Activated naive CD8-positive, alpha-beta T cell treated with anti-CD3 and anti-CD28 coated beads for 36 hours (primary cell): ENCODE measurements at places on chromosomes 2 and 18. TPM values are rescaled to one million over a fixed set of nuclear protein-coding genes. Genes with fewer than 3 reads are reported as not detected.

COBLL1 gene
- total RNA-seq = 0.28 TPM

RBKS gene
- total RNA-seq = 5.4 TPM

ITPRID2 gene
- 47.2 TPM for total RNA-seq

RNF149 gene
- total RNA-seq = 38.7 TPM

RNF125 gene
- total RNA-seq = 11.6 TPM

SH2D6 gene
- total RNA-seq = 1.2 TPM

CRYGB gene
- not detected for total RNA-seq

DNA sequence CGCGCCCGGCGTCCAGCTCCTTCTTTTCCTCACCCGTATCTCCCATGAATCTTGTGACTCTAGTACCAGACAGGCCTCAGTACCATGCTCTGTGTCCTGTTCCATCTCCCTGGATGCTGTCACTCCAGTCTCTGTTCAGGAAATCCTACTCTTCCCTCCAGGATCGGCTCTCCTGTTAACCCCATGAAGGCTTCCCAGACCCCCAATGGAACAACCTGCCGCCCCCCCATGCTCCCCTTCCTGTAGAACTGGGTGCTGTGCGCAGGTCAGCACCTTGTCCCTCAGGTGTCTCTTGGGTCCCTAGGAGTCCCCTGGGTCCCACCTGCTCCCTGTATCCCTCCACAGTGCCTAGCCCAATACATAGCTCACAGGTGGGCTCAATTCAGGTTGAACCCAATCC is 41.3 kb downstream of the MYCN start:
- no peaks in the 10 kb centered on the region for H3K36me3 ChIP-seq
- no peak overlapping the region for H3K4me3 ChIP-seq
- DNase-seq = no peak
- no peak overlapping the region for H3K27ac ChIP-seq

GRCh38 chr2:156341452-156342253 is 9.1 kb upstream of the NR4A2 start:
- H3K36me3 ChIP-seq = peaks cover 1% of the 10 kb centered on the region
- DNase-seq = peak; percentile 91
- peak overlapping the region; percentile 99 for H3K27ac ChIP-seq
- H3K4me1 ChIP-seq = peaks cover 52% of the 10 kb centered on the region

- H3K27ac ChIP-seq = no peak overlapping the region
- H3K4me3 ChIP-seq = no peak overlapping the region
- H3K4me1 ChIP-seq = no peaks in the 10 kb centered on the region
- DNase-seq = no peak
- H3K36me3 ChIP-seq = no peaks in the 10 kb centered on the region
- H3K27me3 ChIP-seq = peaks cover 26% of the 10 kb centered on the region
These were observed 45.2 kb upstream of the GCG start for GRCh38 chr2:162197069-162197825.

- H3K27ac ChIP-seq = no peak overlapping the region
- no peaks in the 10 kb centered on the region for H3K27me3 ChIP-seq
- no peaks in the 10 kb centered on the region for H3K36me3 ChIP-seq
- H3K4me1 ChIP-seq = no peaks in the 10 kb centered on the region
- no peak overlapping the region for H3K4me3 ChIP-seq
These were observed 138.0 kb upstream of the ARHGAP28 start for GRCh38 chr18:6591491-6591890.

GRCh38 chr2:111162718-111163331 is 42.1 kb downstream of the BCL2L11 start:
- peaks cover 42% of the 10 kb centered on the region for H3K4me1 ChIP-seq
- no peaks in the 10 kb centered on the region for H3K27me3 ChIP-seq
- no peak for DNase-seq
- H3K27ac ChIP-seq = no peak overlapping the region

DNA sequence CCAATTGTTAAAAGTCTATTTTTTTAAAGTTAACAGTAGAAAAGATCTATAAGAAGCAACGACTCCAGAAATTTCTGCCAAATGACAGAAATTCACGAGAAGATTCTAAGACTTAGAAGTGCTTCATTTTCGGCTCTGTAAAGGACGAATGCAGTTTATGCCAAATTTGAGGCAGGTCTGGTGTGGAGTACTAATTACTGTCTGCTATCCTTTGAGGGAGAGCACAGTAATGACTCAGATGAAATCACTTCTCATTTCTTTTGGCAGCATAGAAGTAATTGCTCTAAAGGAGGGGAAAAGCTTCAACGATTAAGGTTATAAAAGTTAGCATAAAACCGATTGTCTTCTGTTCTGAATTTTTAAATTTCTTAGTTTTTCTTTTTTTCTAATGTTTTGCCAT is 11.4 kb downstream of the G6PC2 start:
- no peaks in the 10 kb centered on the region for H3K36me3 ChIP-seq
- peak overlapping the region; percentile 48 for H3K4me3 ChIP-seq
- H3K27me3 ChIP-seq = peaks cover 47% of the 10 kb centered on the region
- DNase-seq = no peak
- H3K27ac ChIP-seq = no peak overlapping the region

GRCh38 chr2:127139766-127140165 is 32.8 kb upstream of the BIN1 start:
- no peak for DNase-seq
- no peak overlapping the region for H3K27ac ChIP-seq
- no peak overlapping the region for H3K4me3 ChIP-seq
- no peaks in the 10 kb centered on the region for H3K27me3 ChIP-seq

GRCh38 chr2:241082341-241083090 is 19.6 kb downstream of the MTERF4 start:
- peak overlapping the region; percentile 31 for H3K27ac ChIP-seq
- peaks cover 4% of the 10 kb centered on the region for H3K4me1 ChIP-seq
- H3K4me3 ChIP-seq = no peak overlapping the region
- DNase-seq = no peak
- H3K27me3 ChIP-seq = no peaks in the 10 kb centered on the region

DNA sequence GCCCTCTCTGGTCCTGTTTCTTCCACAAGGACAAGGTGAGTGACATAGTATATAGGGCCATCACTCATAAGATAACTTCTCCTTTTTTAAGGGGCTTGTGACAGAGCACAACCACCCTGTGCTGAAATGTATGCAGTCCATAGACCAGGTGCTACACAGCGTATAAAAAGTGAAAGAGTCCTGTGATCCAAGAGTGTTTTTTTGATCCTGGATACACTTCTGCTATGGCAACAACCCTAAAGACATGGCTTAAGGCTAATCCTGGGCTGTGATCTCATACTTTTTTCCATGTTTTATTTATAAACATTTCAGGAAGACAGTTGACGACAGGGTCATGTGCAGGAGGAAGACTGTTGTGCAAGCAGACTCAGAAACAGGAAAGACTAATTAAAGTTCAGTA is 400.5 kb upstream of the TCF4 start:
- no peaks in the 10 kb centered on the region for H3K36me3 ChIP-seq
- H3K4me1 ChIP-seq = no peaks in the 10 kb centered on the region
- no peak overlapping the region for H3K27ac ChIP-seq

DNA sequence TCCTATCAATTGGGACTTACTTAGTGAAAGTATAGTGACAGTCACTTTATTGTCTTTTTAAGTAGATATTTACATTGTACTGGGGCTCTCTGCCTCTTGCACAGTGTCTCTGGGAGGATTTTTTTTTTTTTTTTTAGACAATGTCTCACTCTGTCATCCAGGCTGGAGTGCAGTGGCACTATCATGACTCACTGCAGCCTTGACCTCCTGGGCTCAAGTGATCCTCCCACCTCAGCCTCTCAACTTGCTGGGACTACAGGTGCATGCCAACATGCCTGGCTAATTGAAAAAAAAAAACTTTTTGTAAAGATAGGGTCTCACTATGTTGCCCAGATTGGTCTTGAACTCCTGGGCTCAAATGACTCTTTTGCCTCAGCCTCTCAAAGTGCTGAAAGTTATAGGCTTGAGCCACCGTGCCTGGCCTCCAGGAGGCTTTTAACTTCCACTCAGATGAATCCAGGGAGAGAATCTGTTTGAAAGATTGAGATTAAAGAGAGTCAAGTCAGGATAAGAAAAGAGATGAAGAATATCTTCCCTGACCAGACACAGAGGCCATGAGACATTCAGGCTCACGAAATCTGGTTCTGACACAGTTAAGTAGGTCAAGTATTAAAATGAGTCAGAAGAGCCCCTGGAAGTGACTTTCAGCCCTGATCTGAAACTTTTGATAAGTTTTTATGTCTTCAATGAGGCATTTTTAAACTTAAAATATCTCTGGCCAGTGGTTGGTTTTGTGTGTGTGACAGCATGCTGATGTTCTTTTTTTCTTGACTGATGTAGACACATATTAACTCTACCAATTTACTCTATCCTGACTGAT is 18.3 kb downstream of the ARHGEF33 start:
- H3K4me3 ChIP-seq = no peak overlapping the region
- peak overlapping the region; percentile 3 for H3K27ac ChIP-seq
- peak; percentile 2 for DNase-seq
- H3K36me3 ChIP-seq = no peaks in the 10 kb centered on the region
- H3K4me1 ChIP-seq = peaks cover 11% of the 10 kb centered on the region
- no peaks in the 10 kb centered on the region for H3K27me3 ChIP-seq

GRCh38 chr18:6505498-6505875 is 90.8 kb upstream of the L3MBTL4 start:
- peaks cover 4% of the 10 kb centered on the region for H3K27me3 ChIP-seq
- DNase-seq = no peak
- H3K27ac ChIP-seq = no peak overlapping the region
- no peaks in the 10 kb centered on the region for H3K36me3 ChIP-seq
- H3K4me1 ChIP-seq = no peaks in the 10 kb centered on the region
- no peak overlapping the region for H3K4me3 ChIP-seq

DNA sequence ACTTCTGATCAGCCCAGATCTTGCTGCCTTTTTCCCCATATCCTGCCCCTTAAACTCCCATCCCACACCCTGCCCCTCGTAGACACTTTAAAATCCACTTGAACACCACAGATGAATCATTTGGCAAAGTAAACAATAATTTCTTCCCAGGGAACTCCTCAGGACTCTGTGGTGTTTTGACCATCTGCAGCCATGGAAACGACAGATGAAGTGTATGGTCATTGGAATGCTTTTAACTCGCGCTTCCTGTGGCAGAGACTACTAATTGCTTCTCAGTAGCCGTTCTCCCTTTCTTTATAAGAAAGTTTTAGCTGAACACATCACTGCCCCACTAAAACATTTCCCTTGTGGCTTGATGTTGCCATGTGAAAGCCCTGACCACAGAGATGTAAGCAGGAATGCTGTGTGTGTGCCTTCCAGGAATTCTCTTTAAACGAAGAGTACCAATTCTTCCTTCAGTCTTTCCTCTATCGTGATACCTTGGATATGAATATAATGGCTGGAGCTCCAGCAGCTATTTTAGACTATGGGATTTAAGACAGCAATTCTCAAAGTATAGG is 92.7 kb upstream of the PARD3B start:
- no peak for DNase-seq
- peaks cover 4% of the 10 kb centered on the region for H3K27me3 ChIP-seq
- no peaks in the 10 kb centered on the region for H3K4me1 ChIP-seq
- H3K4me3 ChIP-seq = no peak overlapping the region

DNA sequence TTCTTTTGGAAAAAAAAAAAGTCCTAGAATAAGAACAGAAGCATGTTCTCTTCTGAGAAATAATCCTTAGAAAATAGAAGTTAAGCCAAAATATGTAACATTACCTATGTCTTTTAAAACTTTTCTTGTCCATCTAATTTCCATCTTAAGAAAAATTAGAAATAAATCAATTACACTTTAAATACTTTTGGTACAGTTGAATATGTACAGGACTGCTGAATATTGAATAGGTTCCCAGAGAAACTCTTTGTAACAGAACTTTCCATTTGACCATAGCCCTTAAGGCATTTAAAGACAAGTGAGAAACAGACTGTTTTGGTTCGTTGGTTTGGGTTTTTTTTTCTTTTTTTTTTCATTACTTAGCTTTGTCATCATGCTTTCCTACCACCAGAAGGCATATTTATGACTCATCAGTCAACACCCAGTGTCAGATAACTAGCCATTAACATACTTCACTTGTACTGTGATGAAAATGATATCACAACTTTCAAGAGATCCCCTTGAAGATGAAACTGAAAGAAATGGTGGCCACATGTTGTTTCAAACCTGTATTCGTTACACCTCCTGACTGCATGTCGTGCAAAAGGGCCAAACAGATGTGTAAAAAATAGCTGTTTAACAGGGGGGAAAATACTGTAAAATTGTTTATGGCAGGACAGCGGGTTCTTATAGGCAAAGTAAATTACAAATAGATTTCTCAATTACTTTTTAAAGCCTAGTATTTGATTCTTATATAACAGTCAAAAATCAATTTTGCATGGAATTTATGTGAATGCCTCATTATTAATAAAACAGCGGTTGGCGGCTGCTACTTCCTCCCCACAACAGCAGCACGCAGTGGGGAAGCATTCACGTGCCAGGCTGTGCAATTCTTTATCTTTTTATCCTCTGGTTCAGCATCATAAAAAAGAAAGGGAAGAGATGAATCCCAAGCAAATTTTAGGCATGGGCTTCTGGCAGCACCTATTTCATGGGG is 280.7 kb upstream of the HNRNPA3 start:
- H3K4me3 ChIP-seq = no peak overlapping the region
- H3K4me1 ChIP-seq = peaks cover 23% of the 10 kb centered on the region
- peaks cover 3% of the 10 kb centered on the region for H3K27me3 ChIP-seq

- H3K36me3 ChIP-seq = no peaks in the 10 kb centered on the region
- H3K4me3 ChIP-seq = no peak overlapping the region
- DNase-seq = no peak
- H3K27me3 ChIP-seq = peaks cover 34% of the 10 kb centered on the region
These were observed 40.9 kb upstream of the ALKAL2 start for GRCh38 chr2:328761-329160.

- H3K27ac ChIP-seq = no peak overlapping the region
- no peaks in the 10 kb centered on the region for H3K36me3 ChIP-seq
- DNase-seq = no peak
- H3K4me1 ChIP-seq = no peaks in the 10 kb centered on the region
- H3K27me3 ChIP-seq = no peaks in the 10 kb centered on the region
- no peak overlapping the region for H3K4me3 ChIP-seq
These were observed 13.9 kb downstream of the NOSTRIN start for GRCh38 chr2:168816369-168816768.

DNA sequence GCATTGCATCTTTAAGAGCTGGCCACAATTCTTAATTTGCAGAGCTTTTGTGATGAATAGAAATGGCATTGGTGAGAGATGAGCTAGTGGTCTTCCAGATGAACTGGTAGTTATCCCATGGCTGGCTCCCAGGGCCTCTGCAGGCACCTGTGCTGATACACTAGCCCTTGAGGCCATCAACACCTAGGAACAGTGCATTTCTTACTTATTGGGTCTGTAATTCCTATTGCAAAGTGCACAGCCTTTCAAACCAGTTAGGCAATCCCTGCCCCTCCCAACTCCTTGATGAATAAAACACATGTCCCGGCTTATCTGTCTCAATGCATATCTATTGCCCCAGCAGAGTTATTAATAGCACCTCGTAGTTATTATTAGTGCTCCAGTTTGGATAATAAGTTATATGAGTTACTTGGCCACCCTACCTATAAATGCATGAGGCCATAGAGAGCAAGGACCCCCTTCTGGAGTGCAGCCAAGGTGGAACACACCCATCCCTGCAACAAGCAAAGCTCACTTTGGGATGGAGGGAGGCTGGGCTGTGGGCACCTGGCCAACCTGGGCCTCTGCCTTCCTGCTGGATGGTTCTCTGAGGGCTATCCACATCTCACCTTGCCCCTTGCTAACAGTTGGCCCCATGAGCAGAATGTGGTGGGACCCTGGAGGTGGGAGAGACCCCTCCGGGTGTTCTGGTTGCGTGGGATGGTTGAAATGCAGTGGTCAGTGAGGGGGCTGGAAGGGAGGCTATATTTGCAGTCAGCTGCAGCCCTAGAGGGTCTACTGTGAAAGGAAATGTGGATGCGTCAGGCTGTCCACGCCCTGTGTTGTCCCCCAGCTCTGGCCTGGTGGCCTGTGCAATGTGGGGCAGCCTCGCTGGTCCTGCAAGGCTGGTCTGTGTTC is 455.9 kb upstream of the HS6ST1 start:
- DNase-seq = no peak
- H3K4me1 ChIP-seq = no peaks in the 10 kb centered on the region
- no peaks in the 10 kb centered on the region for H3K36me3 ChIP-seq
- H3K4me3 ChIP-seq = no peak overlapping the region
